ENCODE measurements at places on chromosomes 1 and 21.

- DNase-seq, result no peak
These were observed 14.4 kb downstream of the URB2 start for GRCh38 chr1:229640455-229640854.

- no peak for DNase-seq
These were observed 252.1 kb downstream of the TM2D1 start for GRCh38 chr1:61472876-61473275.

- no peak for DNase-seq
These were observed 250.3 kb upstream of the SGIP1 start for GRCh38 chr1:66283622-66284041.

GRCh38 chr1:59978511-59978910 lies 51.9 kb upstream of the CYP2J2 start:
- DNase-seq, result no peak

DNA sequence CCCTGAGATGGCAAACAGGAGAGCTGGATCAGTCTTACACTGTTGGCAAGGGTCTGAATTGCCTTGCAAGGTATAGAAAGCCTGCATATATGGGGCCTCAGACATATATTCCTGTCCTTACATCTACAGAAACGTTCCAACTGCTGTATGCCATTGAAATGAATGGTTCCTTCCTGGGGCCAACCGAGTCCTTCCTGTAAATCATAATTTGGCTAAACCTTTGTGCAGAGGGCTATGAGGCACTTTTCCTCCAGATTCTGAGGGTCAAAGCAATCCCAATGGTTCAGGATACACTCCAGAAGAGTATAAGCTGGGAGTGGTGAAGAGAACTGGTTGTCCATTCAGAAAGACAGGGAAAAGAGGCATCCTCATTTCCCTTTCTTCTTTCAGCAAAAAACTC lies 190.5 kb downstream of the PTPRC start:
- no peak for DNase-seq

- no peak for DNase-seq
These were observed at the start of gene LRRC39 for GRCh38 chr1:100178091-100178490. TSS of gene LRRC39 (minus strand) at chr1:100178256. CDS start at chr1:100168516, 9,740 bp downstream.

GRCh38 chr1:94746635-94747525 lies 73.3 kb upstream of the SLC44A3 start:
- no peak for DNase-seq

DNA sequence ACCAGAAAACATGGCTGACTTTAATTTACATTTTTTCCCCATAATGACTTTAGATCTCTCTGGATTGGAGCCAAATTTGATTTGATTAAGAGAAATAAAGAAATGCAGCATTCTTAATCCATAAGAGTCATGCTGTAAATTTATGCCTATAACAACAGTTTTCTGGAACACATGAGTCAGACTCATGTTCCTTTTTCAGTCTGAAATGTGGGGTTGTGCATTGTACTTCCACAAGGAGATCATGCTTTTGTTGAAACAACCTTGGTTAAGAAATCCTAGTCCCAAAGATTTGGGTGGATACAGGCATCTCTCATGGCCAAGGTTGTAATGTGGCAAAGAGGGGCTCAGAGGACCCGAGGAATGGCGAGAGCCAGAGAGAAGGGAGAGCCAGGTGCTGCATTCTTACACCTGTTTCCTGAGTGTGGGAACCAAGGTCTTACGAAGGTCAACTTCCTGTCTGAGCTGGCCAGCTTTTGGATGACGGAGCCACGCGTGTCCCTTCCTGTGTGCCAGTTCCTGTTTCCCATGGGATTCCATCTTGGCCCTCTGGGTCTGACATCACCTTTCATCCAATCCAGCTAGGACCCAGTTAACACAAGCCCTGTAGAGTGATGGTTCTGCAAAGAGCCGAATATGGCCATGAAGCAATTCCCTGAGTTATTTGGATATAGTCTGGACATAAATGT lies 23.1 kb downstream of the CLDN14 start:
- no peak for DNase-seq

- peak; percentile 17 for DNase-seq
These were observed 618 bp downstream of the JAM2 start for GRCh38 chr21:25639551-25640201.

GRCh38 chr1:165624441-165624840 lies 6.6 kb upstream of the MGST3 start:
- DNase-seq, result no peak

- no peak for DNase-seq
These were observed 113.7 kb downstream of the ZNF281 start for GRCh38 chr1:200296091-200296661.

GRCh38 chr1:109762821-109763645 lies 690 bp downstream of the EPS8L3 start:
- no peak for DNase-seq

GRCh38 chr1:172460177-172460576 lies 16.3 kb upstream of the PIGC start:
- no peak for DNase-seq

GRCh38 chr1:207308451-207309190 lies 12.9 kb upstream of the CD55 start:
- no peak for DNase-seq

DNA sequence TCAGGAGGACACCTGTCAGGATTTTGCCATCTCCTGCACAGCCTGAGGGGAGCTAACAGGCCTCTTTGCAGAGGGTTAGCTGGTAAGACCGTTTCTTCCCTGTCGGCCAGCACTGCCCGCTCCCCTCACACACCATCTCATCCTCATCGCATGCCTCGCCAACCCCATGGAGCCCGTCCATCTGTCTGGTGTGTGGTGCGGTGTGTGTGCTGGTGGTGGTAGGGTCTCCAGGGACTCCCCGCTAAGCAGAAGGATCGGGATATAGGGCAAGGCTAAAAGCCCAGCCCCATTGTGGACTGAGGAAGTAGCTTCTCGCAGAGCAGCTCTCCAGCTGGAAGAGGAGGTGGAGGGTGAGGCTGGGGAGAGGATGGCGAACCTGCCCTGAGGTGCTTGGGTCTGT lies 6.8 kb upstream of the SFN start:
- no peak for DNase-seq

- DNase-seq, result no peak
These were observed 118.5 kb downstream of the MRPS6 start for GRCh38 chr21:34191876-34192275.

DNA sequence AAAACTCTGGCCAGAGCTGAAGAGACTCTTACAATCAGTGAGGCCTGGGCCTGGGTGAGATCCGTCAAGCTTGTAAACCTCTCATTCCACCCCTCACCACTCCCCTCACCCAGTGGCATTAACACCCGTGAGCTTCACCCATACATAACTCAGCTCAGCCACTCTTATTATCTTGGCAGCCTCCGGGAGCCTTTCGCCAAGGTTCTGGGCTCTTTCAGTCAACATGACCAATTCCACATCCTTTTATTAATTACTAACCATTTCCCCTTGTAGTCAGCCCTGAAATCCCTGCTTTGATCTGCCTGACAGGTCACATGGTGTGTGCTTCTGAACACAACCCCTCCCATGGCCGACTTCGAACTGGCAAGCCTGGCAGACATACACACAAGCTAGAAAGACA lies 134.8 kb downstream of the SETD4 start:
- peak; percentile 24 for DNase-seq

DNA sequence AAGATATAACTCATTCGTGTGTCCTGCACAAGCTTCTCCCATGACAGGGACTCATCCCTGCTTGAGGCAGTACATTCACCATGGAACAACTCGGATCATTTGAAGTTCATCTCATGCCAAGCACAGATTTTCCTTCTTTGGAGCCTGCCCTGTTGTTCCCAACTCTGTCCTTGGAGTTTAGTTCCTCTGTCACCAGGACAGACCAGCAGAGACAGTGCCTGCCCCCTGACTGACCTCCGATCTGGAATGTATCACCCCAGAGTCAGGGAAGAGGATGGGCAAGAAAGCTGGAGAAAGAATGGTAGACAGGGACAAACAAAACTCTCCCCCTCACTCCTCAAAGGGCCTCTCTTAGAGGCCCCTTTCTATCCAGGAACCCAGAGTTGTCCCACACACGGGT lies 5.0 kb downstream of the SHISAL2A start:
- no peak for DNase-seq

- no peak for DNase-seq
These were observed 86.7 kb downstream of the PTPN14 start for GRCh38 chr1:214464445-214465287.

DNA sequence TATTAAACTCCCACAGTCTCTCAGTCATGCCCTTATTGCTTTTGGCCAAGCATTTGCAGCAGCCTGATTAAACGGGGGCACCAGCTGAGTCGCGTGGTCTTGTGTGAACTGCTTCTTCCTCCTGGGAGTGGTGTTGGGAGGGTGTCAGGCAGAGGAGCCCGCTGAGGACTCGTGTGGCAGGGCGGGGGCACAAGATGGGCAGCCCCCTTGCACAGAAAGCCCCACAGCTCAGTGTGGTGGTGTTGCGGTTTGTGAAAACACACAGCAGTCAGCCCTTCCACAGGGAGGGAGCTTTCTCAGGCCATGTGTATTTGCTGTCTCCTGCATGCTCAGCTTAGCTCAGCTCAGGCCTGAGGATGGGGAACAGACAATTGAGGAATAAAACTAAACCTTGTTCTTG lies 22.4 kb downstream of the PEX14 start:
- no peak for DNase-seq

- no peak for DNase-seq
These were observed 7.8 kb upstream of the LRRC47 start for GRCh38 chr1:3803905-3804626.

DNA sequence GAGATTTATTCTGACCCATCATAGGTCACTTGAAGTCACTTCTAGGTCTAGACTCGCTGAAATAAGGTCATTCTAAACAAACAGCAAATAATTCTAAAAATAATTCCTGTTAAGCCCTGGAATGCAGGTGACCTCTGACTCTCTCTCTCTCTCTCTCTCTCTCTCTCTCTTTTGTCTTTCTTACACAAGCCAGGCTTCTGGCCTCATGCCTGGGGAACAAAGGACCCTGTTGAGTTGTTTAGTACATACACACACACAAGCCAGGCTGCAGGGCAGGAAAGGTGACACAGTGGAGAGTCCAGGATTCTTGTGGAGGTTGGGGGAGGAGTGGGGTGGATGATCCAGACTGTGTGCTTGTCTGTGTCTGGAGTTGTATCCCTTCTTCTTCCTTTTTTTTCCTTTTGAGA lies 4.0 kb upstream of the MEX3A start:
- no peak for DNase-seq

- DNase-seq, result no peak
These were observed 191.8 kb upstream of the SAMSN1 start for GRCh38 chr21:14737922-14738321.

DNA sequence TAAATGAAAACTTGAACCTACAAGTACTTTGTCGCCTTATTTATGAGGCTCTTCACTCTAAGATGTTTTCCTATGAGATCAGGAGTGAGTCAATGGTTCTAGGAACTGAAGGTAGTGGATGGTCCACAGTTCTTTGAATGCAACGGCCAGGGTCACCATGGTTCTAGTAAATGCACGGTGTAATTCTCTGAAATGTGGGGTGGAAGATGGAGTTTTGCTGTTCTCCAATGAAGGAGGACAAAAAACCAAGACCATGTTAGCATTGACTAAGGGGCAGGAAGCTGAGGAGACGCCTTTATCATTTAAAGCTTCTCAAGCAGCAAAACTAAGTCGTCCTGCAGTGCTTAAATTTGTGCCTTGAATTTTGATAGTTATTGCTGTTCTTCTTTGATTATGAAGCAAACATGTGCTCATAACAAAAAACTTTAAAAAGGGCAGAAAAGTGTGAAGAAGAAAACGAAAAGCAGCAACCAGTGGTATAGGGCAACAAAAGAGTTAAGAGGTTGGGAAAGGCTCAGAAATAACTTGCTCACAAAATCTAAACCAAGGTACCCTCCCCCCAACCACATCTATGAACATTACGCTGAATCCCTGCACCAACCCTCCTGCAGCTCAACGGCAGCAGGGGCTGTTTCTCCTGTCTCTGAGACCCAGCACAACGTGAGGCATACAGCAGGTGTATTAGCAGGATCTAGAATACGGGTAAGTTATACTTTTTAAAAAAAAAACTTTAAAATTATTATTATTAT lies 85.0 kb downstream of the MRPL37 start:
- DNase-seq, result no peak

GRCh38 chr1:214330715-214331114 lies 49.8 kb downstream of the SMYD2 start:
- DNase-seq, result no peak

DNA sequence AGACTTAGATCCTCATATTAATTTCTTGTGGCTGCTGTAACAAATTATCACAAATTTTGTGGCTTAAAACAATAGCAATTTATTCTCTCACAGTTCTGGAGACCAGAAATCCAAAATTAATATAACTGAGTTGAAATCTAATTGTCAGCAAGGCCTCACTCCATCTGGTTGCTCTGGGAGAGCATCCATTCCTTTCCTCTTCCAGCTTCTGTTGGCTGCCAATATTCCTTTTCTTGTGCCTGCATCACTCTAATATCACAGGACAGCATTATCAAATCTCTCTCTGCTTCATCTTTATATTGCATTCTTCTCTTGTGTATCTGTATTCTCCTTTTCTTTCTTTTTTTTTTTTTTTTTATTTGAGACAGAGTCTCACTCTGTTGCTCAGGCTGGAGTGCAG lies 9.3 kb downstream of the SLC35A3 start:
- DNase-seq, result no peak

- DNase-seq, result no peak
These were observed at the start of gene CNKSR1 for GRCh38 chr1:26177182-26177684. TSS of gene CNKSR1 (plus strand) at chr1:26177491. CDS start at chr1:26177548, 57 bp downstream.
